ENCODE measurements at places on chromosomes 3 and 15.

GRCh38 chr3:47661121-47661752 lies 82.6 kb upstream of the CSPG5 start:
- no peak for DNase-seq

GRCh38 chr3:194814878-194815357 lies 129.2 kb downstream of the FAM43A start:
- DNase-seq, result no peak

DNA sequence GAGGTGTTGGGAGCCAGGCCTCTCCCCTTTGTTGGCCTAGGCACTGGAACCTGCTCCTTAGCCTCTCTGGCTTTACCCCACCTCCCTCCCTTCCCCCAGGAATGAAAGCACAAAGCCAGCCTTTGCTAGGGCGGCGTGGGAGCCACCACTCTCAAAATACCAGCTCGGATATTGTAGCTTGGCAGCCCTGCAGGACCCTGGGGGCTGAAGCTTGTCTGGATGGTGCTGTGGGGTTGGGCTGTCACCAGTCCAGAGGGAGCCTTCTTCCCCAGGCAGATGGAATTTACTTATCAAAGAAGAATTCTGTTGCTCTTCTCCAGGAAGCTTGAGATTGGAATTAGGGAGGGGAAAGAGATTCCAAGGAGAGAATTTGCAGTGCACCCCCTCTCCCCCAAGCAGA lies 14.9 kb upstream of the GRM2 start:
- DNase-seq, result no peak

- no peak for DNase-seq
These were observed 91.4 kb upstream of the ASB14 start for GRCh38 chr3:57383838-57384237.

DNA sequence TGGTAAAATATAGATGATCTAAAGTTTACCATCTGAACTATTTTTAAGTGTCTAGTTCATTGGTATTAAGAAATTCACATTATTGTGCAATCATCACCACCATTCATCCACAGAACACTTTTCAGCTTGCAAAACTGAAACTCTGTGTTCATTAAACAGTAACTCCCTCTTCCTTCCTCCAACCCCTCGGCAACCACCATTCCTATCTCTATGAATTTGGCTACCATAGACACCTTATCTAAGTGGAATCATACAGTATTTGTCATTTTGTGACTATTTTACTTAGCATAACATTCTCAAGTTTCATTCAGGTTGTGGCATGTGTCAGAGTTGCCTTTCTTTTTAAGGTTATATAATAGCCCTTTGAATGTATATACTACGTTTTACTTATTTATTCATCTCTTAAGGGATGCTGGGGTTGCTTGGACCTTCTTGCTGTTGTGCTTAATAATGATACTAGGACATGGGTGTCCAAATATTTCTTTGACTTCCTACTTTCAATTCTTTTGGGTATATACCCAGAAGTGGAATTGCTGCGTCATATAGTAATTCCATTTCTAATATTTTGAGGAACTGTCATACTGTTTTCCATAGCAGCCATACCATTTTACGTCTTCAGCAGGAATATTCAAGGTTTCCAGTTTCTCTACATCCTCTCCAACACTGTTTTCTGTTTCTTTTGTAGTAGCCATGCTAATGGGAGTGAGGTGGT lies 20.9 kb downstream of the KAT2B start:
- DNase-seq, result no peak
